ENCODE measurements at places on chromosomes 2 and 18.

GRCh38 chr2:55811048-55811447, 112.5 kb downstream of the EFEMP1 start:
- no peak for DNase-seq

DNA sequence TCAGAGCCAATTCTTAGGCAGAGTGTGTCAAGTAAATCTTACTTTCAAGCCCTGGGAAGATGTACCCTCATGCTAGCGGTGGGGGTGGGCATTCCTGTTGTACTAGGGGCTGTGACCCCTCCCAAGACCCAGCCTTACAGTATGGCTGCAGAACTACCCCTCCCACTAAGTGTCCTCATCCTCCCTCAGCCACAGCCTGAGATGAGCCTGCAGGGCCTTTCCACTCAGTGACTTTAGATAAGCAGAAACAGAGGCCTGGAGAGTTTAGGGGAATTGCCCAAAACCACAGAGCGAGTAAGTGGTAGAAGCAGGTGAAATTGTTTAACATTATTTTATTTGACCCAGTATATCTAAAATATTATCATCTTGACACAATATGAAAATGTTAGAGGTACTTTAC, 36.6 kb downstream of the TTC32 start:
- DNase-seq: no peak

DNA sequence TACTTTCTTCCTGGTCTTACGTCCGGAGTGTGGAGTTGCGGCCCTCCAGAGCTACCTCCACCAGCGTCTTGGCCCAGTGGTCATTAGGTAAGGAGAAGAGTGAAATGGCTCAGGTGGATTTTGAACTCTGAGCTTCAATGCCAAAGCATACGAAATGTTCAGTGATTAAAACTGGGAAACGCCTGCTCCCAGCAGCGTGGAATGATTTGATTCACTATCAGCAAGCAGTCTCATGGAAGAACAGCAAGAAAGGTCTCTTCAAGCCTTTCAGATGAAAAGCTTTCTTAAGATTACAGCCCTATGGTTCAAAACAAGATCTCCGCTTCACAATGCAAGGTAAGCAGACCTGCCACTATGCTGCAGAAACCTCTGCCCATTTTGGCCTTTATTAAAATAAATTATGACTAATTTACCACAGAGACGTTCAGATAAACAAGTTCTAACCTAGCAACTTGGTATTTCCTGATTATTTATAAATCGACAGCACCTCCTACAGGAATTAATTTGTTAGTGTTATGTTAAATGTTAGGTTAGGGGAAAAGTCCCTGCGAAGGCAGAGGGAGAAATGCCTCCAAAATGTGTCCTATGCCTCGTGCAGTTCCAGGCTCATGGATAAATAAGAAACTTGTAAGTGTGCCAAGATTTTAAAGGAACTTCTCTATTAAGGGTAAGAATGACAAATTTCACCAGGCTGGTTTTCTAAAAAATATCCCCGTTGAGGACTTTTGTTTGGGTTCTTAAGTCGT, 10.1 kb downstream of the SP9 start:
- no peak for DNase-seq

- DNase-seq: no peak
Measured at GRCh38 chr2:191396794-191397193, 151.6 kb downstream of the MYO1B start.

DNA sequence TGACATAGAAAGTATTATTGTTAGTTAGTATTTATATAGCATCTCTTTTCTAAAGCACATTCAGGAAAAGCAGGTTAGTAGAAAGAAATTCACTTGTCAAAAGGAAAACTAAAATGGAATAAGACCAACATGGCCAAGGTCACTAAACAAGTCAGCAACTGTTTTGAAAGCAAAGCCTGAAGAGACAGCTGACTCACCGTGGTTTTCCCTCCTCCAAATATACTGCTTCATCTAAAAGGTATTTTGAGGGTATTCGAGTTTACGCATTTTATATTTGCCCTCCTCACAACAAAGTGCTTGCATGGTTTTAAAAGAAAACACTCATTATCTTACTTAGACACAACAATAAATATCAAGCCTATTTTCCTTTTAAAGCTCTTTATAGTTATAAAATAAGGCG, 24.0 kb downstream of the ZNF385B start:
- DNase-seq: no peak

DNA sequence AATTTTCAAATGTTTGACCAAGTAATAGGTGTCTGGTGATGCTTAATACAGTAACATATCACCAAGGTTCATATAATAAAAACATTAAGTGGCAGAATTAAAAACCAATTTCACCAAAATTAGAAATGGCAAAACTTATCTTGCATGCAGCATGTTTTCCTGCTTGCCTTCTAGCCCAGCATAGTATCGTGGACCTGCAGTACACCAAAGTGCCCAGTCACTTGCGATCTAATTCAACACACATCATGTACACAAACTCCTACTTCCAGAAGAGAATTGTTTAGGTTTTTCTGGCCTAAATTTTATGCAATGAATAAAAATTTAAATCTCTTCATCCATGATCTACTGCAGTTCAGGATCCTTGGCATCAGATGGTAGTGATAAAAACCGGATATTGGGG, 28.9 kb downstream of the LPIN2 start:
- DNase-seq: no peak

- DNase-seq: no peak
Measured at GRCh38 chr2:189684811-189685210, 10.3 kb downstream of the ANKAR start.

DNA sequence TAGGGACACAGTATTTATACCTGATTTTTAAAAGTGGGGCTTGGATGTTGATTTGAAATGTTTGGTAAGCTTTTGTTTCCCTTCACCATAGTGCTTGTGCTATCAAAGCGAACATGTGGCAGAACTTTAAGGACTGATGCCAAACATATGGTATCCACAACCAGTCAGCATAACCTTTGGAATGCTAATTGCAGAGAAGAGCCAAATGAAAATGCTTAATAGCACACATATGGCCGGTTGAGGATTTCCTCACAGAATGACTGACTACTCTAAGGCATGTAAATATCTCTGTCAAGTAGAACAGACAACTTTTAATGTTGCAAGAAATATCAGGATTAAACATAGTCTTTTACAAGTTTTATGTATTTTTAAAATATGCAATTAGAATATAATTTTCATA, 120.9 kb upstream of the COL3A1 start:
- DNase-seq: no peak

DNA sequence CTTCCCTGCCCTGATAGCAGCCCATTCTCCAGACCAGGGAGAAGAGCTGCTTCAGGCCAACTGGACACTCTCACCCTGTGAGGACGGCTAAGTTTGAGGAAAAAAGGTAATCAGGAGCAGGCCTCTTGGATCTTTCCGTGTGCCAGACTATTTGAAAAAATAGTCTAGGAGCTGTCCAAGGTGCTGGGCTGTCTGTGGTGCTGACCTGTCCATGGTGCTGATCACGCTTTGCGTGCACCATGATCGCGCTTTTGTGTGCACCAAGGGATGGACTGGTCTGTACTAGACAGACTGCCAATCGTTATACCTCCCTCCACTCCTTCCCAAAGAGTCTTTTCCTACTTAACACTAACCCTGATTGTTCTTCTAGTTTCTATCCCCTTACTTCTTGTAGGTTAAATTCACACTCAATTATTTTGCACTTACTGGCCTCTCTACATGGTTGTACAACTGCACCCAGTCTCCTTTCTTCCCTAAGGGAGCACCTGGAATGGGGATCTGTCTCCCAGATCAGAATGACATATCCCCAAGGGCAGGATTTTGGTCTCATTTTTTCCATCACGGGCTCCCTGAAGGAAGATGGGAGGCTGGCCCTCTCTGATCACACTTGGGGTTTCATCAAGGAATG, 295.4 kb downstream of the CELF4 start:
- DNase-seq: no peak

- no peak for DNase-seq
Measured at GRCh38 chr18:9630444-9630843, 16.1 kb upstream of the PPP4R1 start.

- DNase-seq: no peak
Measured at GRCh38 chr2:130756053-130756873, 923 bp downstream of the AMER3 start.

GRCh38 chr2:39481611-39482010, 44.5 kb upstream of the MAP4K3 start:
- DNase-seq: no peak

- DNase-seq: no peak
Measured at GRCh38 chr2:128289439-128289838, 29.2 kb downstream of the HS6ST1 start.

DNA sequence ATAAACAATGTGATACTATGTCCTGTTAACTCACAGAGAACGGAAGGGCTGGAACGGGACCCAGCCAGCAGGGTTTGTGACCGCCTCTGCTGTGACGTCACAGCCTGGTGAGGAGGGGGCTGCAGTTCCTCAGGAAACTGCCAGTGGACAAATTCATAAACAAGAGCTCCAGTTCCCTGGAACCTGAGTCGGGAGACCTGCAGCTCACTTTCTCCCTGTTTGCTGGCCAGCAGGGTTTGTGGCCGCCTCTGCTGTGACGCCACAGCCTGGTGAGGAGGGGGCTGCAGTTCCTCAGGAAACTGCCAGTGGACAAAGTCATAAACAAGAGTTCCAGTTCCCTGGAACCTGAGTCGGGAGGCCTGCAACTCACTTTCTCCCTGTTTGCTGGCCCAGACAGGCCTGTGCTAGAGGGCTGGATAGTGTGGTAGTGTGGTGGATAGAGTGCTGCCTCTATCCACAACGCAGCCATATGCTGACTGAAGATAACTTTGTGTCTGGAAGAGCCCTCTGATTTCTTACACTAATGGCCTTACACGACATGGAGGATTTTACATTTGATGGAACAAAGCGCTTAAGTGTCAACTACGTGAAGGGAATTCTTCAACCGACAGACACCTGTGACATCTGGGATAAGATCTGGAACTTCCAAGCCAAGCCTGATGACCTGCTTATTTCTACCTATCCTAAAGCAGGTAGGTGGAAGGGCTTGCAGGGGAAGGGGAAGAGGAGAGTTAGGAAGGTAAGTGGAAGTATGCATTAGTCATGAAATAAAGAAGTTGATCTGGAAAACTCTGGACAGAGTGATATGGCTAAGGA, at the start of gene SULT1C4:
Gene SULT1C4 (plus strand): TSS at position 140 of the 816 bp plus-strand sequence. CDS start 384 bp downstream, at position 524.
- no peak for DNase-seq

DNA sequence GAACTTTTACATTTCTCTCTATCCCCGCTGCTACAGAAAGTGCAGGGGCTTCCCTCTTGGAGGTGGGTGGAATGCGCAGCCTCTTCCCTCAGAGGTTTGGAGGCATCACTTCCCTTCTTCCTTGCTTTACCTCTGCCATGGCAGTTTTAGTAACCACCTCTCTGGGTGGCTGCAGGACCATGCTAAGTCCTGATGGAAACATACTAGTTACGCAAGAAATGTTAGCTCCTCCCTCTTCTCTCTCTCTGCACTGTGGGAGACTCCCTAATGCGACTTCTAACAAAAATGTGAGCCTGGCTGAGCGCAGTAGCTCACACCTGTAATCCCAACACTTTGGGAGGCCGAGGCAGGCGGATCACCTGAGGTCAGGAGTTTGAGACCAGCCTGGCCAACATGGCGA, 116.8 kb upstream of the RAB6C start:
- DNase-seq: no peak

DNA sequence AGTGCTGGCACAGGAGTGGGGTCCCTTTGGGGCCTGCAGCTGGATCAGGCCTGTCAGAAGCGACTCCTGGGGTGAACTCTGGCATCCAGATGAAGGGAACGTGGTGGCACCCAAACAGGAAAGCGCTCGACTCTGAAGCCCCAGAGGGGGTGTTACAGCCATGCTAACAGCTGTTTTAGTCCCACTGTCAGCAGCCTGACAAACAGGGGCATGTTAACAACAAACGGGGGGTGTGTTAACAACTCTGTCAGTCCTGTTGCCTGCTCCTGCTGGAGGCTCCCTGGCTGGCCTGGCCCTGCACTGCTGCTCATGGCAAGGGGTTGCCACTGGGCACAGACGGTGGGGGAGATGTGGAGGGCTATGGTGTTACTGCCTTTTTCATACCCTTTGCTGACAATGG, 2.6 kb upstream of the RNU2-63P start:
- no peak for DNase-seq

DNA sequence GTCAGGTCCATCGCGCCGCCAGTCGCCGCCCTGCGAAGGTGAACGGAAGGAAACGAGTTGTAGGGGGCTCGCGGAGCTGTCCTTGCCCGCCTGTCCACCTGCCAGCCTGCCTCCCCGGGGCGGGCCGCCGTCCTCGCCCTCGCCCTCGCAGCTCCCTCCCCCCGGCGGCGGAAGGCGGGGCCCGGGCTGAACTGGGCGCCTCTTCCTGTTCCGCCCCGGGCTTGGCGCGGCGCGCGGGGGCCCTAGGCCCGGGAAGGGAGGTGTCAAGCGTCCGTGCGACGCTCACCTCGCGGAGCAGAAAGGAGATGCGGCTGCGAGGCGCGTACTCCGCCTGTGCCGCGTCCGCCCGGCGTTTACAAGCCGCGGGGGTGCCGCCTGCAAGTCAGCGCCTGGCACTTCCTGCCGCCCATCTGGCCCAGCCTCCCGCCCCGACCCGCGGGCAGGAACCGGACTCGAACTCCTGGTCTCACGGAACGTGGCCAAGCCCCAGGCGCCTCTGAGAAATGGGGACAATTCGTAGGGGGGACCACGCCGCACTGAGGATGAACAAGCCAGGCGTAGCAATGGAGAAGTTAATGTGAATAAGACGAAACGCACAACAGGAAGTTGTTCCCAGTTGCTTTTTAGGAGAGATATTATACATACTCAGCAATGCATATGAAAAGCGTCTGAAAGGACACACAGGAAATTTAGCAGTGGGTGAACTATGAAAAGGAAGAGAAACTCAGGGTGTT, at the start of gene CNPPD1:
Gene CNPPD1 (minus strand): TSS at position 108 of the 734 bp plus-strand sequence. CDS start 97 bp downstream, at position 11.
- no peak for DNase-seq
